Stimulated activated CD8-positive, alpha-beta memory T cell treated with anti-CD3 and anti-CD28 coated beads, Interleukin-2, amount 100 ng/mL, for 1 hour (primary cell): ENCODE measurements at places on chromosomes 6 and 20.
A peak's percentile ranks its signal among the peaks of the same experiment; 100 is the strongest.

DNA sequence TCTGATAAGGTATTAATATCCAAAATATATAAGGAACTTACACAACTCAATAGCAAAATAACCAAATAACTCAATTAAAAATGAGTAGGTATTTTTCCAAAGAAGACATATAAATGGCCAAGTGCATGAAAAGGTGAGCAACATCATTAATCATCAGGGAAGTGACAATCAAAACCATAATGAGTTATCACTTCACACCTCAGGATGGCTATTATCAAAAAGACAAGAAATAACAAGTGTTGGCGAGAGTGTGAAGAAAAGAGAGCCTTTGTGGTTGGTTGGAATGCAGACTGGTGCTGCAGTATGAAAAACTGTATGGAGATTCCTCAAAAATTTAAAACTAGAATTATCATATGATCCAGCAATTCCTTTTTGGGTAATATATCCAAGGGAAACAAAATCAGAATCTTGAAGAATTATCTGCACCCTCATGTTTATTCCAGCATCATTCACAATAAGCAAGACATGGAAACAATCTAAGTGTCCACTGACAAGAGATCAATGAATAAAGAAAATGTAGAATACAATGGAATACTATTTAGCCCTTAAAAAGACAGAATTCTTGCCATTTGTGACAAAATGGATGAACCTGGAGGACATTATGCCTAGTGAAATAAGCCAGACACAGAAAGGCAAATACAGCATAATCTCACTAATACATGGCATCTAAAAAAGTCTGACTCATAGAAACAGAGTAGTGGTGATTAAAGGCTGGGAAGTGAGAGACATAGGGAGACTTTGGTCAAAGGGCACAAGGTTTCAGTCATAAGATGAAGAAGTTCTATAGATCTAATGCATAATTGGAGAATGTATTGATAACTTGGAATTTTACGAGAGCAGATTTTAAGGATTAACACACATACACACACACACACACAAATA lies 175.6 kb downstream of the FOXA2 start:
- no peak for DNase-seq

- DNase-seq: peak; percentile 76
These were observed at the start of gene MICB for GRCh38 chr6:31497531-31498476. MICB (plus strand) TSS chr6:31498145; CDS start chr6:31498194, 49 bp downstream.

- DNase-seq: no peak
These were observed 62.5 kb upstream of the ZNFX1 start for GRCh38 chr20:49340161-49340966.

DNA sequence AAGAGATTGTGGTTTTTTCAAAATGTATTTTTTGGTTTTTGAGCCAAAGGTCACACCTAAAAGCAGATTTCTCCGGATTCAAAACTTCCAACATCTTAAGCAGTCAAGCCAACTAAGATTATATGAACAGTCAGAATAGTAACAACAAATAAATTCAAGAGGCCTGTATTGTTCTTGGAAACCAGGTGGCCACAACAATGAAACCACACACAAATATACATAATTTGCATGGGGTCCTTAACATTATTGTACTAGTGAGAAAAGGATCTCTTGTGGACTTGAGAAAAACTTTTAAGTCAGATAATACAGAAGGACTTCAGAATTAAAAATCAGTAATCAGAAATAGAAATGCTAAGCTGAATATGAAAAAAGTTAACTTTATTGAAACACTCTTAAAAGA lies 40.6 kb downstream of the NOL7 start:
- no peak for DNase-seq

- DNase-seq: no peak
These were observed 82.3 kb upstream of the FRMD1 start for GRCh38 chr6:168161371-168161750.

GRCh38 chr6:111172563-111172962 lies 85.3 kb downstream of the SLC16A10 start:
- DNase-seq: no peak

- DNase-seq: no peak
These were observed 98.0 kb upstream of the FAM8A1 start for GRCh38 chr6:17501982-17502704.

DNA sequence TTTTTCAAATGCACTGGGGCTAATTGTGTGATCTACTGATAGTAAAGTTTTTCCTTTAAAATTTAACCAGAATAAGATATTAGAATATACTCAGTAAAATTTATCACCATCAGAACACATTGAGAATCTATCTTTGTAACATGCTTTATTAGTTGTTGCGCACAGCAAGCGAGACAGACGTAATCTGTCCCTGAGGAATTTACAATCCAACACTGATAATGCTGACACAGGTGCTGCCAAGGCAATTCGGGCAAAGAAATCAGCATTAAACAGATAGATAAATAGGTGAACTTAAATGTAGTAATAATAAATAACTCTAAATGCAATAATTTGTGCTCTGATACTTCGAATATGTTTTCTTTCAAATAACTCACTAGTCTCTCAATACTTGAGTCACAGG lies 607.2 kb downstream of the HTR1B start:
- no peak for DNase-seq

DNA sequence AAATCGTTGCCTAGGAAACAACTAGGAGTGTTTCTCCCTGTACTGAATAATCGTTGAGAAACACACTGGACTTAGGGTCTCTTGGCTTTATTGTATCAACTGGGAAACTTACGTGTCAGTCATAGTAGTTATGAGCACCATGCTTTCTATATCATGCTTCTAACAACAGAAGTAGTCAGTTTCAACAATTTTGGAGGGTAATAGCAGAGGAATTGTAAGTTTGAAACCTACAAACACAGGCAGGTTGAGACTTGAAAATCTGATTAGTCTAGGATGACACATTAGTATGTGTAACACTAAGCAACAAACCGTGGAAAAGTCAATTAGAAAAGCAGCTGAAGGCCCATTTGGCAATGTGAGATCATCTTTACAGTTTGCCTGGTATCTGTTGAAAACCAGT lies 43.9 kb upstream of the FABP7 start:
- no peak for DNase-seq

- no peak for DNase-seq
These were observed 88.6 kb upstream of the DUSP22 start for GRCh38 chr6:203661-204060.

DNA sequence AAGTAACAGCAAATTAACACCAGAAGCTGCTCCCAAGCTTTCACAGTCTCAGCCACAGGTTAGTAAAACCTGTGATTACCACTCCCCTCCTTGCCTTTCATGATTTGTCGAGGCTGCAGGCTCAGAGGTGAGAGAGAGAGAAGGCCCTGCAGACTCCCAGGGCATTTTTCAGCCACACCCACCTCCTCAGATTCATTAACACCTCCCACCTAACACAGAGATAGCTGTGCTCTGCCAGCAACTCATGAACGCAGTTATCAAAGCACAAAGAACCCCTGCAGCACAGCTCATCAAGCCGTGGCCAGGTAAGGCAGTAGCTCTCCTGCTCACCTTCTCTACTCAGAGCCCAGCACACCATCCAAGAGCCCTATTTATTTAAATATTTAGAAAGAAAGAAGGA lies 27.1 kb downstream of the F13A1 start:
- DNase-seq: no peak

GRCh38 chr20:24649787-24650490 lies 180.5 kb downstream of the SYNDIG1 start:
- DNase-seq: no peak

- DNase-seq: no peak
These were observed 21.7 kb downstream of the OR2B6 start for GRCh38 chr6:27978705-27979104.

GRCh38 chr6:115945812-115946211 lies 114.9 kb downstream of the FRK start:
- DNase-seq: no peak

GRCh38 chr6:37732688-37733087 lies 35.0 kb upstream of the MDGA1 start:
- no peak for DNase-seq

DNA sequence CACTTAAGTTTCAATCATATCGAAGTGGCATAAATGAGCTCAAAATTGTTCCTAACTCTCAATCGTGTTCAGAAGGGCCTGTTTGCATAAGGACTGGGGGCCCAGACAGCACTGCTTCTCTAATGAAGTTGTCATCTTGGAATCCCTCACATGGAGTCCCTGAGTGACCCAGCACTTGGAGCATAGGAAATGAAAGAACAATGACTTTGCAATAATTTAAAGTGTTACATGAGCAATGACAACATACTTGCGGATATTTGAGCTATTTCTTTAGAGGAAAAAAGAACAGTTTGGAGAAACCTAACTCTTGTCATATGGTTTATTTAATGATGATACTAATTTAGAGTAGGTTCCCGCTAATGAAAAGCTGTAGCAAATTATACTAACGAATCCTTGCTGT lies 239.9 kb downstream of the TSHZ2 start:
- DNase-seq: no peak

DNA sequence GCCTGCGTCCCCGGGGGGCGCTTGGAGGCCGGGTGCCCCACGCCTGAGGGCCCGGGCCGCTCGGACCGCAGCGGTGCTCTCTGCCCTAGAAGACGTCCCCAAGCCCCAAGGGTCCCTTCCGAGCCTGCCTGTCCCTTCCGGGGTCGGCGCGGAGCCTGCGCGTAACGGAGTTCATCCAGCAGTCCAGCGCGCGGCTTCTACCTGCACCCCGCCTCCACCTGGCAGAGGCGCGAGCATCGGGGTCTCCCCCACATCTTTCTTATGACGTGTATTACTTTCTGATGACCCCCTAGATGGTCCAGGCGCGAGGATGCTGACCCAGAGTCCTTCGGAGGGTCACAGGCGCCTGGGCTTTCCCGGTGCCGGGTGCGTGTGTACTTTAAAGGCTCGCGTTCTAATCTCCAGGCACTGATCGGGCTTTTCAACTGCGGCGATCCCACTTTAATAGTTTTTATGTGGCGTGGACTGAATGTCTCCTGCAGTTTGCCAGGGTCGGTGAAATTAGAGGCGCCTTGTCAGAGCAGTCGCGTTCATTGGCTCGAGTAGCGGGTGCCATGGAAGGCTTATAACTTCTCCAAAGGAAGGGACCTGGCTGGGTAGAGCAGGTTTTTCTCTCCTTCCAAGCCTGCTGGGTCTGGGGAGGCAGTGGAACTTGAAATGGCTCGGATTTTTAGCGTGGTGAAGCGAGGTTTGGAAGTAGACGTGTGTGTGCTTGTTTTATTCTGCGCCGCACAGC lies 912 bp downstream of the EYA4 start:
- no peak for DNase-seq

DNA sequence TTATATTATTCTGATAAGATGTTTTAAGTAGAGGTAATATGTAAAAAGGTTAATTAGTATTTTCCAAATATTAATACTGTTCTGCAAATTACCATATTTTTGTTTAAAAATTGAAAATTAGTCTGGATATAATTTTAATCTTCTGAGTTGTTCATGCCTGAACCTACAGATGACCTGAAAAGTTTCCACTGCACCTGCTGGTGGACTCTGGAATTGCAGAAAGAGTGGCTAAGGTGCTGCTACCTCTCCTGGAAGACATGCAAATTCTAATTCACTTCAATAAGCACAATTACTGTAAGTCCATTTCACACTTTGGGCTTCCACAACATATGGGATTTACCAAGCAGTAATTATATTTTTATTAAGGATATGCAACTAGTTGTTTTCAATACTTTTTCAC lies 77.7 kb upstream of the OLIG3 start:
- peak; percentile 24 for DNase-seq
